Skeletal muscle tissue (tissue), 5 donors: ENCODE measurements at places on chromosomes 16 and 17. TPM values are rescaled to one million over a fixed set of nuclear protein-coding genes. Genes with fewer than 3 reads are reported as not detected.

Gene TNRC6C
- total RNA-seq = 12.5 TPM

Gene CDH16
- total RNA-seq = not detected

Gene ZNF750
- total RNA-seq = not detected

Gene KRT36
- not detected for total RNA-seq

Gene TP53TG3
- not detected for total RNA-seq

Gene JUP
- total RNA-seq = 24.5 TPM

Gene UMOD
- not detected for total RNA-seq

Gene ATF7IP2
- 9.4 TPM for total RNA-seq

Gene GRB2
- total RNA-seq = 74.6 TPM

Gene SOX8
- total RNA-seq = 26.1 TPM

Gene CACNG3
- not detected for total RNA-seq

Gene NUPR1
- 3.7 TPM for total RNA-seq

Gene SLC38A8
- total RNA-seq = not detected

Gene TBC1D3
- total RNA-seq = not detected

Gene TBC1D3K
- not detected for total RNA-seq

Gene PIMREG
- total RNA-seq = 6.3 TPM

Gene MFSD6L
- under 0.01 TPM for total RNA-seq

Gene XPO6
- 33.9 TPM for total RNA-seq

Gene KRT28
- not detected for total RNA-seq

Gene ZKSCAN2
- total RNA-seq = 5.2 TPM

Gene TIMP2
- 39.7 TPM for total RNA-seq

Gene CLEC18B
- total RNA-seq = 2.1 TPM

Gene EFCAB13
- total RNA-seq = 5.2 TPM

Gene SDR42E1
- total RNA-seq = 0.52 TPM

Gene NMRAL1
- 14.1 TPM for total RNA-seq
